ENCODE measurements at places on chromosomes 7 and 10.

- DNase-seq, result no peak
Observed at GRCh38 chr7:116209561-116210070, 723 bp upstream of the TES start.

DNA sequence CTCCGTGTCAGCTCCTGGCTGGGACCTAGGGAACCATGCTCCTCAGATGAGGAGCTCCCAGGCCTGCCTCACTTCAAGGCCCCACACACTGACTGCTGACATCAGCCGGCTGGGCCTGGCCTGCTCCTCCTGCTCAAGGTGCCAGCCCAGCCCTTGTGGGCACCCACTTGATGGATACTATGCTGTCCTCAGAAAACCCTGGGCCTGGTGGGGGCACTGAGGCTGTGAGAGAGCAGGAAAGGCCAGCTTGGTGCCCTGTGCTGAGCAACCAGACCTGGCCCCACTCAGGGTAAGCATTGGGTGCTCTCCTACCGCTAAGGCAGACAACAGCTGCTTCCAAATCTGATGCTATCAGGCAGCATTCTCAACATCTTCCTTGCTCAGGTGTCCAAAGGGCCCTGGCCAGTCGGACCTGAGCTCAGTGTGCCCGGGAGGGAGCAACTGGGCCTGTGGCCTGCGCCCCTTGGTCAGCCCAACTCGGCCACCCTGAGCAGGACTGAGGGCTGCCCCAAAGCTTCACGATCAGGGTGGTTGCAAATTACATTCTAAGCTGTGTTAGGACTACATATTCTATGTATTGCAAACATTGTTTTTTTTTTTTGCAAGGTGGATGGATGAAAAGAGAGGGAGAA lies 21.9 kb upstream of the ANTXRL start:
- no peak for DNase-seq

GRCh38 chr10:72098301-72098835 lies 10.0 kb upstream of the SPOCK2 start:
- no peak for DNase-seq

GRCh38 chr10:34049469-34049868 lies 715.0 kb upstream of the NRP1 start:
- DNase-seq, result no peak

DNA sequence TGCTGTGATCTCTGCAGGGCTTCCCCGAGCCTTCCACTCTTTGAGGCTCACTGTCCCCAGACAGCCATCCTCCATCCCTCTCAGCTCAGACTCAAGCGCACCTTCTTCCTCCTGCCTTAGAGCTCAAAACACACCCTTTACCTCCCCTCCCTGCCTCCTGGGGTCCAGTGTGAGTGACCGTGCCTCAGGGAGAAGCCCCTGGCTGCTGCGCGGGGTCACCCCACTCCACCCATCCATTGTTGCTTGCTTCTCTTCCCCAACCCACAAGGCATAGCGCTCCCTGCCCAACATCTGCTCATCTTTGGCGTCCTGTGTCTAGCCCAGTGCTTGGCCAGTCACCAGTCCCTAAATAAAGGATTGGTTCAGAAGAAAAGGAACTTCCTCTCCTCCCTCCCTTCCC lies 170.3 kb downstream of the TCERG1L start:
- no peak for DNase-seq

GRCh38 chr7:16068183-16068582 lies 353.2 kb downstream of the CRPPA start:
- no peak for DNase-seq

DNA sequence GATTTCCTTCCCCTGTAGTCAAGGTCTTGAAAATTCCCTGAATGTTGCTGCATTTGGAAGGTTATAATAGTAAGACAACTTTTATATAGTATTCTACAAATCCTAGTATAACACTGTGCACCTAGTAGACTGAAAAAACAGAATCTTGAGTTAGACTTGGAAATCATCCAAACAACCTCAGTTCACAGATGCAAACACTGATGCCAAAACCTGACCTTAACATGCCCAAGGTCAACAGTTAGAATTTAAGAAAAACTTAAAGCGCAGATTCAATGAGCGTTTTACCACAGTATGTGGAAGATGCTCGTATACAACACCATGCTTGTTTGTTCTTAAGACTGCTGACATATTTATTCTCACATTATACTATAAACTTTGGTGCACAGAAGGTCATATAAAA lies 3.0 kb downstream of the PIP4K2A start:
- no peak for DNase-seq
